ENCODE measurements at places on chromosomes 5 and 9. TPM values are rescaled to one million over a fixed set of nuclear protein-coding genes. Genes with fewer than 3 reads are reported as not detected.

Gene GHR
- total RNA-seq = 12.2 TPM

Gene MEIKIN
- 1.9 TPM for total RNA-seq

Gene ORM2
- total RNA-seq = not detected

Gene ZNF883
- total RNA-seq = 14.9 TPM

Gene PHF19
- total RNA-seq = 27.5 TPM

Measured in spinal cord (tissue), 10 donors.